ENCODE measurements at places on chromosomes 7 and 10.

DNA sequence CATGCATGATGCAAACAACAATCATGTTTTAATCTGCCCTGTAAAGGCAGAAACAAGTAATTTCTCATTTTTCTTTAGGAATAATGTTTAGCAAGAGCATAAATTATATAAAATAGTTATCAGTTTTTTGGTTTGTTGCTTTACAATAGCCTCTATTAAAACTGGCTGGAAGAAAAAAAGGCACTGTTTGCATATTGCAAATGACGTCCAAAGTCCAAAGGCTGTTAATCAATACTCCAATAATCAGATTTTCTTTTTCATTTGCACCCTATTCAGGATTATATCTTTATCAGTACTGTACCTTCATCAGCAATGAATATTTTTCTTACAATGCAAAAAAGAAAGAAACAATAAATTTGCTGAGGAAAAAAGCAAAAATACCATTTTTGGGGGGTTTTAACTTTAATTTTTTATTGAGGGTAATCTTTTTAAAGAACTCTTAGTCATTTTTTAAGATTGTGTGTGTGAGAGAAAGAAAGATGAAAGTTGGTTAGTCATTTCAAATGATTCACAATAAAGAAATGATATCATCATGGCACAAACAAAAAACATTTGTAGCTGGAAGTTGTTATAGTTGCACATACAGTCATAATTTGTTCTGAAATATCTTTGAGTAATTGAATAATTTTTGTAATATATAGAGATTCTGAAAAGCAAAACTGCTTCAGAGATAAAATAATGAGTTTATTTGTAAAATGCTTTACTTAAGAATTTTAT lies 44.4 kb upstream of the AKR1C2 start:
- no peak for DNase-seq

DNA sequence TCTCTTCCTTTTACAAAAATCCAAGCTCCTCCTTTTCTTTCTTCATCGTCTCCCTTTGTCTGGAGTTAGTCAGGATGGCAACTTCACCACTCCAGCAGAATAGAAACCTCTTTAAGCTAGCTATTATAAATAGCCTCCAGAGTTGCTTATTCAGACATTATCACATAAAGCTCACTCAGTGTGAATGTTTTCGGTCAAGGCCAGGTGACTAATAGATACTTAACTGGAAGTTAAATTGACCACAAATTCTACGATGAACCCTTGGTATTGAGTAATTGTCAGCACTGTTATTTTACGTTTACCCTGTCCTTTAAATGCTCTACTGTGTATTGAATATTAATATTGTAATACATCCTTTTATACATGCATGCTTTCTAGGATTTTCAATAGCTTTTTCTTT lies 340.4 kb downstream of the OTUD1 start:
- no peak for DNase-seq

- no peak for DNase-seq
Measured at GRCh38 chr10:56633876-56634452, 272.9 kb upstream of the ZWINT start.

GRCh38 chr7:131909151-131909768 lies 352.8 kb upstream of the PODXL start:
- DNase-seq = no peak

GRCh38 chr10:101832325-101832771 lies 11.3 kb downstream of the KCNIP2 start:
- no peak for DNase-seq

- DNase-seq = no peak
Measured at GRCh38 chr7:50216626-50217025, 87.9 kb upstream of the IKZF1 start.

- DNase-seq = no peak
Measured at GRCh38 chr7:128437426-128438332, 18.0 kb upstream of the HILPDA start.

DNA sequence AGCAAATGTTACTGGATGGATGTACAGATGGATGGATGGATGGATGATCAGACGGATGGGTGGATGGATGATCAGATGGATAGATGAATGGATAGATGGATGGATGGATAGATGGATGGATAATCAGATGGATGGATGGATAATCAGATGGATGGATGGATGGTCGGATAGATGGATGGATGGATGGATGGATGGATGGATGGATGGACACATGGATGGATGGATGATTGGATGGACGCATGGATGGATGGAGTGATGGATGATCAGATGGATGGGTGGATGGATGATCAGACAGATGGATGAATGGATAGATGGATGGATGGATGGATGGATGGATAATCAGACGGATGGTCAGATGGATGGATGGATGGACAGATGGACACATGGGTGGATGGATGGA lies 90.3 kb upstream of the TCF7L2 start:
- no peak for DNase-seq

DNA sequence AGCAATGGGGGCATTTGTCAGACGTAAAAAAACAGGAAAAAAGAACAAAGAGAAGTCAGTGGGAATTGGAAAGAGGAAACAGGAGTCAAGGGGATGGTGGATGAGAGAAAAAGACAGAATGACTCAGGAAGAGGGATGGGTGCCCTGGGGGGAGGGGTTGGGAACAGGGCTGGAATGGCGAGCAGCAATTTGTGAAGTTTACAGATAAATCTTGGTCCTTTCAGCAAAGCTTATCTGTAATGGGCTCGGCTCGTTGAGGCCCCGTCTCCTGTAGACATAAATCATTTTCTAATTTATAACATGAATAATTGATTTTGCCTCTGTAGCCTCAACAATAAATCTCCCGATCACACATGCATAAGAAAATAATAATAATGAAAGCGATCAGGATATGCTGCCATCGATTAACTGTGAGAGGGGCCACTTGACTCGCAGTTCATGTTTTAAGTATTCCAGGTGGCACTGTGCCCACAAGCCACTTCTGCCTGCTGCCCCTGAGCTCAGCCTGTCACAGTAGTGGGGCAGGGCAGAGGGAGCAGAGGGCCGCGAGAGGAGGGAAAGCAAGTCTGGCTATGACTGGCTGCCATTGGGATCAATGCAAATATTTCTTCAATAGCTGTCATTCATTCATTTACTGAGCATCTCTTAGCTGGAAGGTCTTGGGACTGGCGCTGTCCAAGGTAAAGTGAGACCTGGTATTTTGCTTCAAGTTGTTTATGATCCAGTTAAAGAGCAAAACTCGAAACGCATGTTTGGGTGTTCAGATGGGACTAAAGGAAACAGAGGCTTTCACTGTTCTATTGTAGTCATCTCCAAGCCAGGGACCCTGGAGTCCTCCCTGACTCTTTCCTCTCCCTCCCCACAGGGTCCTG lies 47.4 kb upstream of the R3HCC1L start:
- no peak for DNase-seq

DNA sequence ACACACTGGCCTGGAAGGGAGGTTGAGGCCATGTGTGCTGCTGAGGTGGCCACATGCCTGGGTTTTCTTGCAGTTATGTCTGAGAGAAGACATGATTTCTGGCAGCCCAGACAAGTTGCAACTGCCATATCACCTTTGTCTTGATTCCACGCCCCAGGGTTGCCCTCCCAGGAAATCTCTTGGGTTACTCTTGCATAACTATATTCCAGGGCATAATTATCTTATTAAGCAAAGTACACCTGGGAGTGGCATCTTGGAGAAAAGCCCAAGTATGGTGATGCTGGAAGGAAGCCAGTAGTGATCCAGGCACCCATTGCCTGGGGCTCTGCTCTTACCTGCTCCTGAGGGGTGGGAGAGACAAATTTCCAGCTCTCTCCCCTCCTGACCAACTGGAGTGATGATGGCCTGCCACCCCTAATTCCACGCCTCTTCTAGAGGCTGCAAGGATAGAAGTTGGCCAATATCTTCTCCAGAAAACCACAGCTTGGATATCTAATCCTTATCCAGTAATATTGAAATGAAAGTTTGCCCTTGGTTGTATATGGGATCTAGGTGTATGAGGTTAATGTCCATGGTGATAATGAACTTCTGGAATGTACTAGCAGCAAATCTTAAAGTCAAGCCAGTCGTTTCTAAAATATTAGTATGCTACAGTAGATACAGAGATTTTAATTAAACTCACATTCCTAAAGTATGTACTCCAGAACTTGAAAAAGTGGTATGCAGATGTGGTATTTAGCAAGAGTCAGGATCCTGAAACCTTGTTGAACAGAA lies 5.0 kb downstream of the AKR1B10 start:
- DNase-seq = no peak

GRCh38 chr7:94001396-94001795 lies 2.8 kb downstream of the BET1 start:
- no peak for DNase-seq

GRCh38 chr7:140640727-140641523 lies at the start of gene DENND2A:
TSS of gene DENND2A (minus strand) at chr7:140640813. CDS start at chr7:140602397, 38,416 bp downstream.
- DNase-seq = no peak

Measured in stimulated activated CD8-positive, alpha-beta memory T cell treated with anti-CD3 and anti-CD28 coated beads, Interleukin-2, amount 100 ng/mL, for 1 hour (primary cell).